ENCODE measurements at places on chromosomes 11 and 22. TPM values are rescaled to one million over a fixed set of nuclear protein-coding genes. Genes with fewer than 3 reads are reported as not detected.

DNA sequence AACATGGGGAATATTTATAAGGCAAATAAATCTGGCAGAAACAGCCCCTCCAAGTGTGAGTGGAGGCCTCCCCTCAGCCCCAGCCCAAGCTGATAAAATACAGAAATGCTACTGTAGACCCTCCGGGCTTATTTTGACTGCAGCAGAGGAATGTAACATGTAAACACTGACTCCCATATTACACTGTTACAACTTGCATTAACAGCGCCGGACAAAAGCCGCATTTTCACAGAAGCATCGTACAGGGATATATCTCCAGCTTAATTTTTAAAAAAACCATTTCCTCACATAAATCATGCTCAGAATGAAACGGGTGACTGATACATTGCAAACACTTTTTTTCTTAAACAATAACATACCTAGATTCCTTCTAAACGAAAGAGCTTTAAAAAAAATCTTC is 36.6 kb upstream of the COMT start:
- no peak for DNase-seq

DNA sequence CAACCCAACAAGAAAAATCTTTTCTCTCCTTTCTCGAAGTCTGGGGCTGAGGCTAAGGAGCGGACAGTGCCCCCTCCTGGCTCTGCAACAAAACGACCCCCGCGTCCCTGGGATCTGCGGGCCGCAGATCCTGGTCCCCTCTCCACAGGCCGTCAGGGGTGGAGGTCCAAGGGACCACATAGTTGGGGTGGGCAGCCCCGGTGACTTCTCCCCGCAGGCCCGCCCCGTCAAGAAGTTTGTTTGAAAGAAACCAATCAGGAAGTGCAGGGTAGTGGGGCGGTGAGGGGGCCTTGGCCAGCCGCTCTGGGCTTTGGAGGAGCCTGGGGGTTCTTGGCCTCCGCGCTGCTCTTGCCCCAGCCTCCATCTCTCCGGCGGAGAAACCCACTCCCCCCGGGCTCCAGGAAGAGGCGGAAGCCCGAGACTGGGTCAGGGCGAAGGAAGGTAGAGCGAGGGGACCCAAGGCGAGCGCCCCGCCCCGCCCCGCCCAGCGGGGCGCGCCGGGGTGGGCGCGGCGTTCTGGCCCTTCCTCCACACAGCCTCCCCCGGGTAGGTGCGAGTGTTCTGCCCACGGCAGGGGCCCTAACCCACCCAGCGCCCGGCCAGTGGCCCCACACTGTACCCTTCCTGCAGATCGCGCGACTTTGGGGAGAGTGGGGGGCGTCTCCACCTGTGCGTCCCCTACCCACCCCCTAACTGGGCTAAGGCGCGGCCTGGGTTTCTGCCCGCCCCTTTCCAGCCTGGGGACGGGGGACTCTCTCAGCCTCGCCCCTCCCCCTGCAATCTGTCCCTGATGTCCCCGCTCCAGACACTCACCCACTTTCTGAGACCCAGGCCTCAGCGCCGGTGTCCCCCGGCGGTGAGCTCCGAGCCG is 1.3 kb downstream of the TP53I11 start:
- no peak for DNase-seq

- DNase-seq: peak; percentile 82
Observed at GRCh38 chr11:33753304-33753967, 17.2 kb upstream of the CD59 start.

- DNase-seq: no peak
Observed at GRCh38 chr11:76999597-76999996, 34.6 kb upstream of the B3GNT6 start.

- no peak for DNase-seq
Observed at GRCh38 chr11:82831364-82831763, 68.9 kb downstream of the PRCP start.

DNA sequence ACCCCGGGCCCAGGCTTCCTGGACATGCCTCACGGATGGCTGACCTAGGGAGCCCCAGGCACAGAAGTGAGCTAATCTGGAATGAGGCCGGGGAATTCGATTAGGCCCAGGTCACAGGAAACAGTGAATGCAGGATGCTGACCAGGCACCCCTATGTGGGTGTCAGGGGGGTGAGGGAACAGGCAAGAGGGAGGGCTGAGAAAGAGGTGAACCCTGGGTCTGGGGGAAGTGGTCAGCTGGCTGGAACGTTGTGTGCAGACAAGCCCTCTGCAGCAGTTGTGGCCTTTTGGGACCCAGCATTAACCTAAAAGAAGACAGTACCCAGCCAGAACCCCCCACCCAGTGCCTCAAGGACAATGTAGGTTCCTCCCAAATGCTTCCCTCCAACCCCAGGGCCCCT is 8.1 kb downstream of the SERHL2 start:
- DNase-seq: no peak

- peak; percentile 77 for DNase-seq
Observed at GRCh38 chr11:91396236-91397133, 828.1 kb upstream of the FAT3 start.

The PARVG gene
- not detected for total RNA-seq

Measured in LHCN-M2 (cell line).